ENCODE measurements at places on chromosomes 5 and 9.

DNA sequence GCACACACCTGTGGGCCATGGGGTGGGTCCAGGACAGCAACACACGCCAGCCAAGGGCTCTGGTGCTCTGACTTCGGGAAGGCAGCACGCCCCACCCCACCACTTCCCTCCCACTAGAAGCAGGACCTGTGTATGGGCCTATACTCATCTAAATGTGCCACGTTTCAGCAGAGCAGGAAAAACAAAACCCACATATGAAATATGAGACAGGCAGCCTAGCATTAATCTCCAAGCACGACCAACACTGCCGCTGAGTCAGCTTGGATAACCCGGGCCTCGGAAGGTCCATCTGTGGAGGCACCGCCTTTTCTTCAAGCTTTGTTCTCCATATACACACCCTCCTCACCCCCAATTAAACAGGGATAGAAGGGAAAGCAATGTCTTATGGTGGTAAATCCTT lies 203.1 kb downstream of the ROR2 start:
- DNase-seq: no peak

GRCh38 chr5:80399526-80400239 lies 8.2 kb upstream of the ZFYVE16 start:
- DNase-seq: no peak

DNA sequence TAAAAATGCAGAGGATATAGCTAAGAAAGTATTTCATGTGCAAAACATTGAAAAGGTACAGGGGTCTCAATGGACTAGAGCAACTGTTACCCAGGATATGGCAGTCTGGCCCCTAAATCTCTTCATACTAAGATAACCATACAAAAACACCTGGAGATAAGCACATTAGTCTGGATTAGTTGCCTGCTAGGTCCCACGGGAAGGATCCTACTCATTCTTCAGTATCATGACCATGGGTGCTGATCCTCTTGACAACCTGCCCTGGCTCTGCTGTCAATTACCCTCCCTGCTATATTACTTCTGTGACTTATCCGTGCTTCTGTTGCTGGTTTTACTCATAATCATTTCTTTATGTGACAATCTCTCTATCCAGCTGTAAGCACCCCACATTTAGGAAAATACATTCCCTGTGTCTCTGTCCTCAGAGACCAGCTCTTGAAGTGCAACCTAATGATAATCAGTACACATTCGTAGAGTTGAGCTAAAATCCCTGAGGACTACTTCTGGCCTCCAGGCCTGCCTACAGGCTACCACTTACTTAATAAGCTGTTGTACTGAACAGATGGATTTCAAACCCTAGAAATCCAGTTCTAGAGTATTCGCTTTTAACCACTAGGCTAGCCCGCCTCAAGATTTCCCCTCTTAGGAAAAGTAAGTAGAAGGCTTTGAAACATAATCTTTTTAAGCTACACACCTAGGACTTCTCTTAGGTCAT lies 190.5 kb upstream of the OR13F1 start:
- DNase-seq: no peak

- no peak for DNase-seq
Observed at GRCh38 chr9:105963343-105964099, 269.2 kb downstream of the TMEM38B start.

All from spinal cord (tissue), 10 donors.